Body of pancreas (tissue), 4 donors: ENCODE measurements at places on chromosomes 2 and 18. TPM values are rescaled to one million over a fixed set of nuclear protein-coding genes. Genes with fewer than 3 reads are reported as not detected.

DNA sequence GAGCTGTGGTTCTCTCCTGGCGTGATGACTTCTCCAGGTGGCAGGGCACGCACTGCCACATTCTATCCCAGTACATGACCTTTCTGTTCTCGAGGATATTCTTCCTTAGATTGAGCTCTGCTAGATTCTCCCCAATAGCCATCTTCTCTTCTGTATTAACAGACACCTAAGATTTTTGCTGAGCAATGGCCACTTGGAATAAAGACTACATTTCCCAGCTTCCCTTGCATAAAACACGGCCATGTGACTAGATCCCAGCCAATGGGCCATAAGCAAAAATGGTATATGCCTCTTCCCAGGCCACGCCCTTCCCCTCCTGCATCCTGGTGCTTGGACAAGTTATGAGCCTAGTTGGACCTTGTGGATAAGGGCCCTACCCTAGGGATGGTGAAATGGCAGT, 82.1 kb downstream of the EIF2AK3 start:
- no peak for DNase-seq
- H3K27ac ChIP-seq: no peak overlapping the region
- no peaks in the 10 kb centered on the region for H3K36me3 ChIP-seq
- H3K4me3 ChIP-seq: no peak overlapping the region
- H3K27me3 ChIP-seq: no peaks in the 10 kb centered on the region
- no peaks in the 10 kb centered on the region for H3K4me1 ChIP-seq

DNA sequence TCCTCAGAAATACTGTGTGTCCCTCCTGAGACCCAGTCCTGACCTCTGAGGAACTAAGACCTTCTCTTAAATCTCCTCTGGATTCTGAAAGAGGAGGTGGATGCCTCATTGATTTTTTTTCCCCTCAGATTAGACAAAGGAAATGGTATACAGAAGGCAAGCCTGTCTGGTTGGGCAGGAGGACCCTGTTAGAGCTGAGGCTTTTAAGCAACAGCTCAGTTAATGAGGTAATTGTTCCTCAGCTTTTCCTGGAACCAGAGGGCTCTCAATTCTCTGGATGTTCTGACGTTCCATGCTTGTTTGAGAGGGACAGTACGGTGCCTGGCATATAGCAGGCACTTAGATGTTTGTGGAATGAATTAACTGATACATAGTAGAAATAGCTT, 61.7 kb upstream of the MCFD2 start:
- H3K27me3 ChIP-seq: no peaks in the 10 kb centered on the region
- H3K4me1 ChIP-seq: peaks cover 33% of the 10 kb centered on the region
- no peak for DNase-seq
- H3K36me3 ChIP-seq: no peaks in the 10 kb centered on the region
- H3K4me3 ChIP-seq: no peak overlapping the region

GRCh38 chr2:112305132-112305531, 29.7 kb downstream of the ZC3H6 start:
- H3K27ac ChIP-seq: no peak overlapping the region
- no peak for DNase-seq
- H3K27me3 ChIP-seq: no peaks in the 10 kb centered on the region
- H3K4me3 ChIP-seq: no peak overlapping the region
- H3K4me1 ChIP-seq: peaks cover 18% of the 10 kb centered on the region
- H3K36me3 ChIP-seq: no peaks in the 10 kb centered on the region

- H3K36me3 ChIP-seq: no peaks in the 10 kb centered on the region
- no peak overlapping the region for H3K4me3 ChIP-seq
- H3K27me3 ChIP-seq: no peaks in the 10 kb centered on the region
- DNase-seq: no peak
- H3K4me1 ChIP-seq: peaks cover 4% of the 10 kb centered on the region
Observed at GRCh38 chr2:175035806-175036205, 30.6 kb upstream of the CHN1 start.

DNA sequence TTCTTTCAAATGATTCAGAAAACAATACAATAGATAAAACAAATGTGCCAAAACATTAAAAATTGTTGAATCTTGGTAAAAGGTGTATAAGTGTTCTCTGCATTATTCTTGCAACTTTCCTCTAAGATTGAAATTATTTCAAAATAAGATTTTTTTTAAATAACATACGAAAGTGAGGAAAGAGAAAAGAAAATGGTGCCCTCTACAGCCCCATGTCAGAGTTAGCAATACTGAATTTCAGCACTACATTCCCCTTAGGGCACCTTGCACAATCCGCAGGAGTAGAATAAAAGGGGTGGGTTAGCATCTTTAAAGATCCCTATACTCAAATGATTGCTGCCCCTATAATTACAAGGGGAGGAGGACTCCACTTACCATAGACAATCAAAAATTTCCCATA, 433.7 kb downstream of the BCL11A start:
- no peaks in the 10 kb centered on the region for H3K4me1 ChIP-seq
- no peak overlapping the region for H3K4me3 ChIP-seq
- H3K36me3 ChIP-seq: no peaks in the 10 kb centered on the region
- H3K27me3 ChIP-seq: no peaks in the 10 kb centered on the region
- no peak overlapping the region for H3K27ac ChIP-seq

DNA sequence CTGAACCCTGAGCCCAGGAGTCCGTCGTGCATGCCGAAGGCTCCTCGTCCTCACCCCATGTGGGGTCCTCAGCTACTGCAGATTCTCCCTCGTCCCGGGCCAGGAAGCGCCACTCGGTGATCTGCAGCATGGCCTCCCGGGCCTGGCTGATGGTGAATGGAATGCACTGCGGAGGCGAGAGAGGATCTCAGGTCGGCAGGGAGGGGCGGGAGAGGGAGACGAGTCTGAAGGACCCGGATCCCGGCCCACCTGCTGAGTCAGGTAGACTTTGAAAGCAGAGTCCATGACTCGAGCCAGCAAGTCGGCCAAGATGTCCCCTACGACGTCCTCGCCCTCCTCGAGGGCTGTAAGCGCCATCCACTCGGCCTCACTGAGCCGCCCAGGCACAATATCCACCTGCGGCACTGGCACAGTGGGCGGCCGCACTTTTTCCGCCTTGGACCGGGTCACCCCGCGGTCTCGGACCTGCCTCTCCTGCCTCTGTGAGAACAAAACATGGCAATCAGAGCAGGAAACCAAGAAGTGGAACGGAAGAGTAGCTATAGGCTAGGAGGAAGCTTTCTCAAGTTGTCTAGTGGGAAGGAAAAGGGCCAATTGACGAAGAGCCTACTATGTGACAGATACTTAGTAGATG, 5.5 kb downstream of the C2orf81 start:
- H3K4me3 ChIP-seq: no peak overlapping the region
- DNase-seq: no peak
- H3K27ac ChIP-seq: no peak overlapping the region
- no peaks in the 10 kb centered on the region for H3K36me3 ChIP-seq

GRCh38 chr2:165013944-165014619, 58.8 kb upstream of the SLC38A11 start:
- H3K4me3 ChIP-seq: no peak overlapping the region
- peaks cover 4% of the 10 kb centered on the region for H3K4me1 ChIP-seq
- no peak for DNase-seq
- H3K27me3 ChIP-seq: no peaks in the 10 kb centered on the region
- H3K36me3 ChIP-seq: no peaks in the 10 kb centered on the region
- no peak overlapping the region for H3K27ac ChIP-seq

DNA sequence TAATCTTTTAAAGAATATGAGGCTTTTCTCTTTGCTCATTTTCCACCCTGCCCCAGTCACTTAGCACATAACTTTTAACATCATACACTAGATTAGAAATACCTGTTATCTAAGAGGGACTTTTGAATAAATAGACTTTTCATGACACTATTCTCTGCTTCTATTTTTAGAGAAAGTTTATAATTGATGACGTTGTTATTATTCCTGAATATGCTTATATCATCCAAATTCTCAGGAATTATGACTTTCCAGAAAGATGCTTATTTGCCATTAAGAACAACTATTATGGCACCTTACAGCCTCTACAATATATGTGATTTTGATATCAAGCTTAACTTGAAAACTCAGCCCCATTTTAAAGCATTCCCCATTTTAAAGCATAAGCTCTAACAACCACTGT, 11.4 kb downstream of the TMEFF2 start:
- H3K27me3 ChIP-seq: peaks cover 3% of the 10 kb centered on the region
- no peaks in the 10 kb centered on the region for H3K36me3 ChIP-seq
- no peak for DNase-seq
- H3K27ac ChIP-seq: no peak overlapping the region
- H3K4me1 ChIP-seq: no peaks in the 10 kb centered on the region

DNA sequence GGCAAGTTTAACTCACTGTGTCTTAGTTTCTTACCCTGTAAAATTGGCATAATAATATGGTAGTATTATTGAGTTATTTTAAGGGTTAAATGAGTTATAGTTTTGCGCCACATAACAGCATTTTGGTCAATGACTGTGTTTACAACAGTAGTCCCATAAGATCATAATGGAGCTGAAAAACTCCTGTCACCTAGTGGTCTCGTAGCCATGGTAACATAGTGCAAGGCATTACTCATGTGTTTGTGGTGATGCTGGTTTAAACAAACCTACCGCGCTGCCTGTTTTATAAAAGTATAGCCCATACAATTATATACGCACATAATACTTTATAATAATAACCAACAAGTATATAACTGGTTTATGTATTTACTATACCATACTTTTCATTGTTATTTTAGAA, 15.8 kb downstream of the UNC80 start:
- H3K4me3 ChIP-seq: no peak overlapping the region
- H3K27me3 ChIP-seq: no peaks in the 10 kb centered on the region
- no peaks in the 10 kb centered on the region for H3K4me1 ChIP-seq
- H3K27ac ChIP-seq: no peak overlapping the region
- DNase-seq: no peak
- no peaks in the 10 kb centered on the region for H3K36me3 ChIP-seq

DNA sequence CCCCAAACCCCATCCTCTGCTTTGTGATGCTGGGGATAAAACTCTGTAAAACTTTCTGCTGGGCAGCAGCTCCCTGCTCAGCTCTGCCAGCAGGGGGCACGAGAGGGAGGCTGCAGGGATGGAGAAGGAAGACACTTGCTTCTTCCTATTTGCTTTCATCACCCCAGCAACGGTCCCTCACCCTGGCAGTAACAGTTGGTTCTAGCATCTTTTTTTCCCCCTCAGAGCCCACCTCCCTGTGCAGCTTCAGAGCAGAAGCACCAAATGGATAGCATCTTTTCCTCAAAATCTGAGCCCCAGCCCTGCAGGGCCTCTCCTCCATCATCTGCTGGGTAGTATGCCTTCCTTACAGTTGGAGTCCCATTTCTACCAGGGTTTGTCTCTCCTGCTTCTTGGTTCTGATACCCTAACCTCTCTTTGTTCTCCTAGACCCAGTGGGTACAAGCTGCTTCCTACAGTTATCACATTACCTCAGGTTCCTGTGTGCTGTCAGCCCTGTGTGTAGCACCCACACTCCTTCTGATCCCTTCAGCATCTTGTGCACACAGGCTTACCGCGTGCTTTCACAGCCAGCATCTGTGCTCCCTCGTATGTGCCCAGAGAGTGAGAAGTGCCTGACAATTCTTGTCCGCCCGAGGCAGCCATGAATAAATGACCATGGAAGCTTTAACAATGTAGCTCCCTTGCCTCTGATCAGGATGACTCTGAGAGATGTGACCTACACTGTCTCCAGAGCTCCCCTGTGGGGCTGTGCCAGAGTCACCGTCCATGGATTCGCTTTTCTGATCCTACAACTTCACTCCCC, 14.5 kb downstream of the CKAP2L start:
- H3K27ac ChIP-seq: no peak overlapping the region
- peak; percentile 64 for DNase-seq
- H3K27me3 ChIP-seq: no peaks in the 10 kb centered on the region
- no peaks in the 10 kb centered on the region for H3K36me3 ChIP-seq
- H3K4me3 ChIP-seq: no peak overlapping the region

DNA sequence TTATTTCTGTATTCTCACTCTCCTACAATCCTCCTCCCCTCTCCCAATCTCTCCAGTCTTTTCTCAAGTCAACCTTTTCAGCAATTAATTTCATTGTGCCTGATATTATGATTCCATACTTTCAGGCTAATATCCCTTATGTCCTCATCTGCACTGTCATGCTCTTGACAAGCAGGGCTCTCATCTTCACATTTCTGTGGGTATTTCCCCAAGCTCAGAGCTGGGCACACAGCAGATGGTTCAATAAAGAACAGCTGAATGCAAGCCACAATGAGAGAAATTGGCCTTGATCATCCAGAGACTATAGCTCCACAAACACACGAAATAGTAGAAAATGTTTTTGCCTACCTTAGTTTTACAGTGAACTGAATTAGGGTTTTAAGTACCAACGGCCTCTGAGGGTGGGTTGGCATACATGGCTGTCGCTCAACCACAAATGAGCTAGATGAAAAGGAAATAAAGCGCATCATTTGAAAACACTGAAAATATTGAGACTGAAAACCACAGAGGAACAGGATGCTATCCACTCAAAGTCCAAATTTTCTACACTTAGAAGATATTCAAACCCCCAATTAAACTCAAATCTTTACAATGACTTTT, 47.5 kb upstream of the STAT1 start:
- H3K36me3 ChIP-seq: no peaks in the 10 kb centered on the region
- H3K4me1 ChIP-seq: no peaks in the 10 kb centered on the region
- no peak overlapping the region for H3K27ac ChIP-seq
- DNase-seq: no peak
- H3K27me3 ChIP-seq: no peaks in the 10 kb centered on the region

DNA sequence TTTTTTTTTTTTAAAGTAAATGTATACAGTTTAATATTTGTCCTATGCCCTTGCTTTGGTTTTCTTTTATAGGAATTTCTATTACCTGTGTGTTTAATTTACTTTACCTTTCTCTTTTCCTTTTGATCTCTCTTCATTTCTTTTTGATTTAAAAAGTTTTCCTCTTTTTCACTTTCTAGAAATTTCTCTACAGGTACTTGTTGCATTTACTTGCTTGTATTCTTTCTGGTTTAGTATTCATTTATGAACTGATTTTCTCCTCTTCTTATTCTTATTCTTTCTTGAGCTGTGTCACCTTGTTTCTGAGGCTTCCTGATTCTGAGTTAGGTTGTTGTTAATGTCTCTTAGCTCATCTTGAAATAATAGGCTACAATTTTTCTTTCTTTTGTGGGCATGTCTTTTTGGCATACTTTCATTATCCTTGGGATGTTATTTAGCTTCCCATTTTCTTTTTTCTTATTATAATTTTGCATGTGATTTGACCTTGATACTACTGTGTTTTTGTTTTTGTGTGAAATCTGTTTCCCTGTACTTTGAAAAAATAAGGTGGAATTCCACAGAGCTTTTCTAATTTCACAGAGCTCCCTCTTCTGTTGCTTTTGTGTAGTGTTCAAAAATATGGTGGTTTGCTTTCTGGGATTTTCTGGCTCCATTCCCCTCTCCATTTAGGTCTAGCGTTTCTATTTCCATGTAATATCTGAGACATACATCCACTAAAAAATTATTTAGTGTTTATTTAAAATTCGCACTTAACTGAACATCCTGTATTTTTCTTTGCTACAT, 25.5 kb upstream of the ALMS1 start:
- no peak for DNase-seq
- no peak overlapping the region for H3K27ac ChIP-seq
- no peaks in the 10 kb centered on the region for H3K27me3 ChIP-seq

GRCh38 chr2:190303647-190304046, 16.0 kb downstream of the HIBCH start:
- no peak for DNase-seq
- no peaks in the 10 kb centered on the region for H3K27me3 ChIP-seq
- no peak overlapping the region for H3K4me3 ChIP-seq
- H3K36me3 ChIP-seq: no peaks in the 10 kb centered on the region
- H3K27ac ChIP-seq: no peak overlapping the region
- peaks cover 5% of the 10 kb centered on the region for H3K4me1 ChIP-seq

CIB4 gene
- not detected for total RNA-seq

UGT1A4 gene
- not detected for total RNA-seq

LRRTM1 gene
- not detected for total RNA-seq

SULT6B1 gene
- total RNA-seq: not detected

GAL3ST2 gene
- not detected for total RNA-seq

PTH2R gene
- total RNA-seq: 0.78 TPM

RUFY4 gene
- total RNA-seq: not detected

FKBP7 gene
- total RNA-seq: 2.9 TPM
